ENCODE measurements at places on chromosomes 5 and 9. TPM values are rescaled to one million over a fixed set of nuclear protein-coding genes. Genes with fewer than 3 reads are reported as not detected.

DNA sequence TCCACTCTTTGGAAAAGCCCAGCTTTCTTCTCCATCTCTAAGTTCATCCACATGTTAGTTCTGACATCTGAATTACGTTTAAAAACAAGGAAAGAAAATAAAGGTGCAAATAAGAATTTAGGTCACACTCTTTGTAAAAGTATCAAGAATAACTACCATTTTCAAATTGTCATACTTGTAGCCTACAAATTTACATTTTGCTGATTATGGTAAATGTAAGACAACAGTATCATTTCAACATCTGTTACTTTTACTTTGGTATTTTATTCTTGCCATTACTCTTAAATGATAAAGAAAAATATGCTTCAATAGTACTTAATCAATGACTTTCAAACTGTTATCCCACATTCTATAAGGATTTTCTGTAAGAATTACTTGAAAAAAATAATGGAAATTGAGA is 9.8 kb upstream of the PURA start:
- DNase-seq, result no peak

DNA sequence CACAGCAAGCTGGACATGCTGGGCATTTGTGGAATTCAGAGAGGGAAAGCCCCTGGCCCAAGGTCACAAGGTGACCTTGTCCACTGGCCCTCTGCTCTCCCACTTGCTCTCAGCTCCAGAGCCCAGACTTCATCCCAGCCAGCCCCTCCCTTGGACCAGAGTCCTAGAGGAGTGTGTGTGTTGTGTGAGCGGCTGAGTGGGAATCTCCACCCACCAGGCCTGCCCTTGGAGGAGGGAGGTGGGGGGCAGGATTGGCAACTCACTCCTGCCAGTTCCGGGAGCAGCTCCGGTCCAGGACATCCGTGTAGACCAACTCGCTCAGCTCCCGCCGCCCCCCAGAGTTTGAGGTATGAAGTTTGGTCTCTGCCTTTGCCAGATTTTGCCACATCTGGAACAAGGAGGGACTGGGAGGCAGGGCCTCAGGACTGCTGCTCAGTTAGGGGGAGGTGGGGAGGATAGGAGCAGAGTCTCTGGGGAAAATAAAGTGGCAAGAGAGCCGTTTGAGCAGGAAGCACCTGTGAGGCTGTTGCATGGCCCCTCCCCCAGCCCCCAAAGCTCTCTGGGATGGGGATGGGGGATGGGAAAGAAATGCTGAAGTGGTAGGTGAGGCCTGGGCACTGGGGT is 1.4 kb downstream of the MZB1 start:
- no peak for DNase-seq

- no peak for DNase-seq
These were observed 145.6 kb upstream of the TNC start for GRCh38 chr9:115263371-115264075.

DNA sequence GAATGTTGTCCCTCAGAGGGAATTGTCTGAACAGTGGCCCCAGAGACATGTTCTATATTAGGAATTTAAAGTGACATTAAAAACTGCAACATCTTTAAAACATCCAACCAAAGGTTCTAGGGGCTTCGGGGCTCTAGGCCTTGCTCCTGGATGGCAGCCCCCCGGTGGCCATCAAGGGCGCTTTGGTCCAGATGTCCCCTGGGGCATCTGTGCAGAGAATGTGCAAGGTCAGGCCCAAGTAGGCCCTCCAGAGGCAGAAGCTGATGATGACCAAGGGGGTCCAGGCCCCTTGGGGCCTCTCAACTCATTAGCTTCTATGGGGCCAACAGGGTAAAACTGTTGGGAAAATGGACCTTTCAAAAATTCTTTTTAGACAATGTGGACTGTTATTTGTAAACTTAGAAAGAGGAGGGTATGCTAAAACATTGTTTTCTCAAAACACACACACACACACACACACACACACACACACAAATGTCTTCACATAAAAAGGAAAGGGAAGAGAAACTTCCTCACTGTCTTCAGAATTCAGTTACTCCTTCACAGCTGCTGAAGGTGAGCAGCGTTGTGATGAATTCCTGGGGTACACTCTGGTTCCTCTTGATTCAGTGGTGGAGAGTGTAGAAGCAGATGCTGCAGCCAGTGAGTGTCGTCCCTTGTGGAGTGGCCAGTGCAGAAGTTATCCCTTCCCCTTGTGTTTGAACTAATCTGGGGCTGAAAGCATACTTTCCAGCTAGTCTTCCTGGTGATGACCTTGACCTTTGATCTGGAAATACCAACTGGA is 125.2 kb downstream of the WDR41 start:
- DNase-seq, result no peak

DNA sequence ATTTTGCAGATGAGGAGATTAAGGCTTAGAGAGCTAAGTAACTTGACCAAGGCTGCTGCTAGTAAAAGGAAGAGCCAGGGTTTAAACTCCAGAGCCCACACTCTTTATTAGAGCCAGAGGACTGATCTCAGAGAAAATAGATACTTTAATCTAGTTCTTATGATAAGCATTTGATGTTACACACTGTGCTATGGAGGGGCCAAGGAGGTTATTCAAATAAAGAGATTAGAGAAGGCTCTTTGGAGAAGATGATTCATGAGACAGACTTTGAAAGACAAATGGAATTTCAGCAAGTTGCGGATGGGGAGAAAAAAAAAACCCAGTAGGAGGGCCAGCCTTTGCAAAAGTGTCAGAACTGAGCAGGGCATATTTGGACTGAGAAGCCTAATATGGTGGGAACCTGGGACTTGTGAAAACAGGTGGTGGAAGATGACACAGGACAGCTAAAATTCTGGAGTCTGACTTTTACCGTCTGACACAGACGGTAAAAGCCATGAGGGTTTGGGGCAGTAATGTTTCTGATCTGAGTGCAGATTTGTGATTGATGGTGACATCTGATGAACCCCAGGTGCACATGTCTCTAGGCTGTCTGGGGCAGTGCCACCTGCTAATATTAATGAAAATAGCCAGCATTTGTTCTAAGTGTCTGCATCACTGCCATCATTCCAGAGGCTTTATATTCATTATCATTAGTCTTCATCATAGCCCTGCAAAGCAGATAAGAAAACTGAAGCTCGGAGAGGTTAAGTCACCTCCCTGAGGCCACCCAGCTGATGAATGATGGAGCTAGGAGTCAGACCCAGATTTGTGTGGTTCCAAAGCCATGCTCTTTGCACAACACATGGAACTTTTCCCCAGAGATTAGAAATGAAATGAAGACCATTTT is 65.3 kb upstream of the CXCL14 start:
- DNase-seq, result no peak

SLC6A19 gene
- polyA plus RNA-seq, result not detected

DNA sequence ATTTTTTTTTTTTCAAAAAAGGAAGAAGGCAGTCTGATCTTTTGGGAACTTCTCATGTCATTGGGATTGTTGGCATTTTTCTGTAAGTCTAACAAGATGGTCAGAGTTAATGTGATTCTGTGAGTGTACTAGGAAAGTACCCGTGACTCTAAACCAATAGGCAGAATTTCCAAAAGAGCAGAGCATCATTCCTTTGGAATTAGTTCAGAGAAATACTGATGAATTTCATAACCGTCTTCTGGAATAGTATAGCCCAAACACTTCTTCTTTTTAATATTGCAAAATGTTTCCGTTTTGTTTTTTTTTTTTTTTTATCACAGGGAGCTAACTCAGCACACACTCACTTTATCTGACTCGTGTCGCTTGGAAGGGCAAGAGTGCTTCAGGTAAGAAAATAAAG is 407.4 kb downstream of the DTWD2 start:
- no peak for DNase-seq

PTGER4 gene
- 5.3 TPM for polyA plus RNA-seq

GRCh38 chr5:142262683-142263082 is 62.1 kb downstream of the SPRY4 start:
- DNase-seq, result no peak

DNA sequence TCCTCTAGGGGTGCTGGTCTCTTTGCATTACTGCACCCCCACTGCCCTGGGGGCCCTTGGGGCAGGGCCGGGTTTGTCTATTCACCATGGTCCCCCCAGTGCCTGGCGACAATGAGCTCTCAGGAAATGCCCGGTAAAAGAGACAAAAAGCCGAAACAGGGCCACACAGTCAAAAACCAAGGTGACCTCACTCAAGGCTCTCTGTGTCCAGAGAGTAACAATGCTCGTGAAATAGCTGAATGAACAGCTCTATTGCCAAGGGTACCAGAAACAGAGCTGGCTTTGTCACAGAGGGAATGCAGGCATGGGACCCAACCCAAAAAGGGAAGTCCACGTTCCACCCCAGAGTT is 16.0 kb downstream of the SH3PXD2B start:
- DNase-seq, result no peak

PCDHB15 gene
- polyA plus RNA-seq, result 9.4 TPM

DNA sequence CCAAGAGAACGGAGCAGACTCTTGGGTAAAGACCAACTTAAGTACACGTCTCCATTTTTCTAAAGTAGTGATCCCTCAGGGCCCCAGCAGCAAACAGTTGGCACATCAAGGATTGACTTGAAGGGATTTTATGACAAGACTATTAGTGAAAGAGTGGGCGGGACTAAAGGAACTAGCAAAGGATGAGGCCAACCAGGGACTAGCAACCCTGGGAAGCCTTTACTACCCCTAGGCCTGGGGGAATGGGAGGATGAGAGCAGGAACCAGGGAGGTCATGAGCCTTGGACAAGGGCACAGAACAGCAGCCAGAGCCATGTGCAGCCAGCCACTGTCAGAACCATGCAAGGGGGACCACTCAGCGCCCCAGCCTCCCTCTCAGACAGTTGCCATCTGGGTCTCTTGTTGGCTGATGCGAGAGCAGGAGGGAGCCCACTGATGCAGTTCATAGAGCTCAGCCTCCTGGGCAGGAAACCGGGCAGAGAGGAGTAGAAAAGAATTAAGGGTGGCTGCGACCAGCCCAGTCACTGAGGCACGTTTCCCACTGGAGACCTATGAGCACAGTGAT is 28.1 kb downstream of the TGFBI start:
- no peak for DNase-seq

GRCh38 chr5:115526604-115527003 is 18.0 kb downstream of the FEM1C start:
- DNase-seq, result no peak

- DNase-seq, result no peak
These were observed 9.7 kb upstream of the CTNNA1 start for GRCh38 chr5:138743484-138743883.

OTULINL gene
- polyA plus RNA-seq, result 3.4 TPM

- DNase-seq, result no peak
These were observed 280.1 kb upstream of the PUM3 start for GRCh38 chr9:3124001-3124400.

DNA sequence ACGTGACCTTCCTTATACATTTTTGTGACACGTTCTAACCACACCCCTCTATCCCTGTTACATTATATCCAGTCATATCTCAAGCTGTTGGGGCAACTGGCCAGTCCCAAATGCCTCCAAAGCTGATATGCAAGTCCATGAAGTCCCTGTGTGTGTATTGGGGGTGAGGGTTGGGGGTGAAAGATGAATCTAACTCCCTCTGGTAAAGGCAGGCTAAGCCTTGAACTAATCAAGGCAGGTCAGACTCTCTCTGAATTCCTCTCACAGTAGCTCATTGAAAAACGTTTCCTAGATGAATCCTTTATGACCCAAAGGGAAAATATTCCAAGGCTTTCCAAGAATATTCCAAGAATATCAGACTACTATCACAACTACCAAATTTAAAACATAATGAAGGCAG is 174.4 kb downstream of the MUSK start:
- DNase-seq, result no peak

DNA sequence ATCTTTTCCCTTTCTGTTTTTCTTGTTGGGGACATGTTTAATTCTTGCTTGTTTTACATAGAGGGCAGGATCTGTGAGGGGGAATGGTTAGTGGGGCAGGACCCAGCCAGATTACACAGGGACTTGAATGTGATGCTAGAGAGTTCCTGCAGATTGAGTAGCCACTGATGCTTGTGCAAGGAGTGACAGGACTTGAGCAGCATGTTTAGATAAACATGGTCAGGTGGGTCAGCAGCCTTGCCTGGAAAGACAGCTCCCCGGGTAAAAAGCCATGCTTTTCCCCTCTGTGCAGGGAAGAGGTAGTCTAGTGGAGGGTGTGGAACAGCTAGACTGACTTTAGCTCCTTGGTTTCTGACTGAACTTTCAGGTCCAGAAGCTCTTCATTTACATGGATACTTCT is 261.2 kb downstream of the AOPEP start:
- DNase-seq, result no peak

GRCh38 chr5:75756211-75756610 is 39.0 kb upstream of the POC5 start:
- no peak for DNase-seq

- no peak for DNase-seq
These were observed 13.0 kb upstream of the ABLIM3 start for GRCh38 chr5:149128023-149128875.

GRCh38 chr5:124701873-124702425 is 44.5 kb downstream of the ZNF608 start:
- DNase-seq, result no peak

DNA sequence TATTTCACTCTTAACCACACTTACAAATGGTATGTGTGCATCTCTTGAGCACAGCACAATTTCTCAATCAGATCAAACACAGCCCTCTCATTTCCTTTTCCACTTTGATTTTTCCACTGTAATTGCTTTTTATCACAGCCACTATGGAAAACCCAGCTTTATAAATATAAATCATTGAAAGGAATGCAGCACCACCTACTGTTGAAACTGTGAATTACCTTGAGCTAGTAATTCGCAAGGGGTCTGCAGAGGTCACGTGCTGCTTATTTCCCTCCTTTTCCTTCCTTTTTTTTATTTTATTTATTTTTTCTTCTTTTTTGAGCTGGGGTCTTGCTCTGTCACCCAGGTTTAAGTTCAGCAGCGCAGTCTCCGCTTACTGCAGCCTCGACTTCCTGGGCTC is 76.9 kb downstream of the CDH6 start:
- no peak for DNase-seq

- DNase-seq, result no peak
These were observed 10.5 kb downstream of the LHX6 start for GRCh38 chr9:122218071-122218934.

TMEM232 gene
- polyA plus RNA-seq, result 1.0 TPM

DNA sequence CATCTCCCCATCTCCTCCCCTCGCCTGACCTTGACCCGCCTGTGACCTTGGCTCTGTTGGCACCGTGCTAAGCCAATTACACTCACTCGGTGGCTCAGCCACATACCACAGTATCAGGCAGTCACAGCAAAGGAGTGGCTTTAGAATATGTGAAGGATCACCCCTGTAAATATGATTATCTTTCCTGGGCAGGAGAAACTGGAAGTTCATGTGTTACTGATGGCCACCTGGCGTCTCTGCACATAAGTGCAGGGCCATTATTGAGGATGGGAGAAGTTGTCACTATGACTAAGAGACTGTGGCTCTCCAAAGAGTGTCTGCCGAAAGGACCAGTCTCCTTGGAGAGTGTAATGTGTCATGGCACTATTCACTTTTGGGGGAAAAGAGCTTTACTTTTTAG is 116.9 kb upstream of the S1PR3 start:
- DNase-seq, result no peak

GCNT4 gene
- polyA plus RNA-seq, result 0.09 TPM

DNA sequence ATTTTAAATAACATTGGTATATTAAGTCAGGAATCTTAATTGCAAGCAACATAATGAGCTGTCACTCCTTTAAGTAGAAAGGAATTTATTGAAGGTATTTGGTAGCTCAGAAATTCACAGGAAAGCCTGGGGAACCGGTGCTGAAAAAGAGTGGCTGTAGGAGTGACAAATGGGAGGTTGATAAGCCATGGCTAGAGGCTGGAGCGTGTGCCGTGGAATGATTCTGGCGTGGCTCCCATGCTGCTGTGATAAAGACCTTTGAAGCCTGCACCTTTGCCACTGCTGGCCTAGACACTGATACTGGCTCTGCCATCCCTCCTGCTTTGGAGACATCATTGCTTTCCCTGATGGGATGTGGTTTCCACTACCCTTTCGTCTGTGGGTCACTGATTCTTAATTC is 65.7 kb upstream of the ATG10 start:
- no peak for DNase-seq

- peak; percentile 49 for DNase-seq
These were observed 2.8 kb upstream of the PLK2 start for GRCh38 chr5:58462623-58463230.
